Endothelial cell (in vitro differentiated cells): ENCODE measurements at places on chromosomes 11 and 22.

GRCh38 chr22:19612866-19613572, 88.8 kb upstream of the CLDN5 start:
- no peak for DNase-seq

GRCh38 chr11:15493921-15494620, 379.3 kb downstream of the INSC start:
- DNase-seq: no peak

DNA sequence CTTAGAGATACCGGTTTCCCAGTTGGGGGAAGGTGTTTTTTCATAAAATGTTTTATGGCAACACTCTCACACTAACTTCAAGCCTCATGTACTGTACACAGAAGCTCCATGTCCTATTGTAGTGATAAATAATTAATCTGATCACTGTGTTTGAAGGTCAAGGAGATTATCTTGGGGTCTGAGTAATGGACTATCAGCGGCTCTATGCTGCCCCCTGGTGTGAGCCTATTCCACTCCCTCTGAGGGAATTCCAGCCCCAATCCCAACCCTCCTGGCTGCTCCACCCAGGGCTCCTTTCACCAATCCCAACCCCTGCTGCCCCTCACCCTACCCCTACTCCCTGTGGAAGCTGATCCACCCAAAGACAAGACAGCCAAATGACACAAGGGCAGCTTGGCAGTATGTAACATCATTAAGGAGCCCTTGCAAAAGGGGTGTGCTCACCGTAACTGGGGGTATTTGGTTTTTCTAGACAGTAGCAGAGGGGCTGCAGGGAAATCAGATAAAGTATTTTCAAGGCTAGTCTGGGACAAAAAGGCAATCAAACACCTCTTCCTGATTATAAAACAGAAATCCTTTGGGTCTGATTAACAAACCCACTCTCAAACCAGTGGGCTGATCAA, 22.3 kb downstream of the HPS4 start:
- peak; percentile 77 for DNase-seq

GRCh38 chr11:27505781-27506180, 788 bp downstream of the LIN7C start:
- no peak for DNase-seq

DNA sequence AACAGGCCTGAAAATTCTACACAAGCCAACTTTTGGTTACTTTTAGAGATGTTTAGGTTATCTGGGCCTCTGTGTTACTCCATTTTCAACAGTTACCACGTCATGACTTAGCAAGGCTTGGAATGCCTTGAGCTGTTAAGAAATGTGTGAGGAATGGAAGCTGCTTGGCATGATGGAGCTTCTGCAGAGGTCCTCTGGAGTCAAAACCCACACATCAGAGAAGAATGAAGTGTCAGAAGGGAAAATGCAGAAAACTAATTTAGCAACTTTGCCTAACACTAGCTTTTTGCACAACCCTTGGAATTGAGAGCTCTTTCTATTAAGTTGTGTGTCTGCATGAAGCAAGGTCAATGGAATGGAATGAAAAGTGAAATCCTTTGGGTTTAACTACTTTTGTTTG, 27.4 kb downstream of the FAT3 start:
- no peak for DNase-seq

DNA sequence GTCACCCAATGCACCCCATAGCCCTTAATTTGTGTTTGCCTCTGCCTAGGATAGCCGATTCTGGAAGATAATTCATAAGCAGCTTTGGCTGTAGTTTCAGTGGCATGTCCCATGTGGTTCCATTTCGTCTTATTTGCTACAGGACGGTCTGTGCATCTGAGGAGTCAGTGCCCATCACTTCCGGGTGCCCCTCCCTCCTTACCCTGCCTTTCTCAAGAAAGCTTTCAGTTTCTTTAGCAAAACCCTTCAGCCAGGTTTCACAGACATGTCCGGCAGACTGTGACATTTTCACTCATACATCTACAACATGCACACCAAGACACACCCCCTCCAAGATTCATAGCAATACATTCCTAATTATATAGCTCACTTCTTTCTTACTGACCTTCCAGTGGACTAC, 14.3 kb downstream of the TP53AIP1 start:
- no peak for DNase-seq

- DNase-seq: no peak
Observed at GRCh38 chr11:28537822-28538221, 429.6 kb downstream of the METTL15 start.

GRCh38 chr11:120044011-120044675, 93.8 kb downstream of the TRIM29 start:
- no peak for DNase-seq

- DNase-seq: no peak
Observed at GRCh38 chr11:47393163-47394049, 15.0 kb upstream of the SLC39A13 start.

DNA sequence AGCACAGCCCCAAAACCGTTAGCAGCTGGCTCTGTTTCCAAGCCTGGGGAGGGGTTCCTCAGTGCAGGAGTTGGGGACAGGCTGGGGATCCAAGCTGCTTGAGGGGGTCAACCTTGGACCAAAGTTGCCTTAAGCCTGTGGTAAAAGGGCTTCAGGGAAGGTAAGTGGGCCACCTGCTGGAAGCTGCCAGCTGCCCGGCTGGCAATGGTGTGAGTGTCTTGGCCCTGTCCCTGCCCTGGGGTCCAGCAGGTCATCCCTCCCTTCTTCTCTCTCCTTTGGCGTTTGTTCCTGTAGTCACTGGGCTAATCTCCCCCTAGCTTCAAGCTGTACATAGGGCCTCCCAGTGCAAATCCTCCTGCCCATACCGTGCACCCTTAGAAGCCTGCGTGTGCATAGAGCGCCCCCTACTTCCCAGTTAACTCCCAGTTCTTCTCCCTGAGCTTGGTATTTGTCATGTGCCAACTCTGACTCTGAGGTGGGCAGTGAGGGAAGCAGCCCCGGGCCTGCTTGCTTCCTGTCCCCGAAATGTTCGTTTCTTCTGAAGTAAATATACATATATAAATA, 4.4 kb downstream of the TMEM258 start:
- DNase-seq: peak; percentile 53

GRCh38 chr22:47161631-47162030, 399.2 kb downstream of the TBC1D22A start:
- DNase-seq: no peak

DNA sequence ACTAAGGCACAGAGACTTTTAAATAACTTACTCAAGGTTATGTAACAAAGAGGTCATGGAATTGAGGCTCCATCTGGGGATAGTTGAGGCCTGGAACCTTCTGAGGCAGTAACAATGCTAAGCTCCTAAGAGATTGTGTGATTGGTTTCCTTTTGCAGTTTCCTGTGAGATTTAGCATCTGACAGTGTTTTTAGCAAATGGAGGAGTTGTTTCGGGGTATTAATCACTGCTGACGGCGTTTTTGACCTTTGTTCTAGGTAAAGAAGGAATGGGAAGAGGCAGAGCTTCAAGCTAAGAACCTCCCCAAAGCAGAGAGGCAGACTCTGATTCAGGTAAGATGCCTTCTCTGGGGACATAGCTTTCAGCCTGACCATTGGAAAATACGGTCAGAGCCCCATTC, 32.1 kb upstream of the ST14 start:
- no peak for DNase-seq

DNA sequence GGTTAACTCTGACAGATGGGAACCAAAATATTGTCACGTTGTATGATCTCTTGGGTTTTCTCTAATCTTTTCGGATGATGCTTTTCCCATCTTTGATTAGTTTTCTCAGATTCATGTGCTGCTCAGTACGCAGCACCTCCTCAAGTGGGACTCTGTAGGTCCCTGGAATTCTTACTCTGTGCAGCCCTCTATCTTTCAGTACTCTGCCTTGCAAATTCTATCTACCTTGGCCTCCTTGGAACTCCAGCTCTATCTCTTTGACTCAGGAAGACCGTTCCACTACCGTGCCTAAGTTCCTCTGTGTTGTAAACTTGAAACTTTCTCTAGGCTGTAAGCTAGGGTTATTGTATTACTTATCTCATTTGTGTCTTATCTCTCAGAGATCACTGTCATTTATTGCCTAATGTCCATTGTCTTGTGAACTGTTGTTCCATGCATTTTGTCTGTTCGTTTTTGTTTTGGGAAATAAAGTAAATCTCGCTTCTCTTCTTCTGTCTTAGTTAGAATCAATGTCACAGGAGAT, 20.1 kb upstream of the CHORDC1 start:
- DNase-seq: no peak

- no peak for DNase-seq
Observed at GRCh38 chr22:17228725-17229126, 9.5 kb upstream of the ADA2 start.

DNA sequence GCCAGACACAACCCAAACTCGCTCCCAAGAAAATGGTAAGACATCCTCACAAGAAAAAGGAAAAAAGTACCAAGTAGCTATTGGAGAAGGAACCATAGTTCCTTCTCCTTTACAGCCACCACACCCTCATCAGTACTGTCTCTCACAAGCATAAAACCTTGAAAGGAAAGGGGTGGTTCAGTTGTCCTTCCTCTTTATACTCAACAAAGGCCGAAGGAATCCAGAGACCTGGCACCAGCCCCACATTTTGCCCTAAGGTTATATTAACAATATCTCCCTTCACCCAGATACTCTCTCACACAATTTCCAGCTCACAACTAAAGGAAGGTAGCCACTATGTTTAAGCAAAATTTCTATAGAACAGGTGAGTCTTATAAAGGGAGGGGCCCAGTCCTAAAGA, 8.5 kb downstream of the FHIP1B start:
- DNase-seq: no peak

DNA sequence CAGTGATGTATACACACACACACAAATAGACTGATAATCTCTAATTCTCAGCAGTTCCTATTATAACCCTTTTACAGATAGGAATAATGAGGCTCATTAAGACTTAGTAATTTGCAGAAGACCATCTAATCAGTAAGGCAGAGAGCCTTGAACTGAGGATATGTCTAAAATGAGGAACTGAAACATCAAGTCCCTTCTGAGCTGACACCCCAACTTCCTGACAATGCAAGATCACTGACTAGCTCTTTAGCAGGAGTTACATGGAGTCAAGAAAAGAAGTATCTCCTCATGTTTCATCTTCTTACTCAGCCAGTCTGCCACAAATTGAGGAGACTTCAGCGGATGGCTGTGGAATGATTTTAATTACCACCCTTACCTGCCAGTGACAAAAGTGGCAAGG, 193.0 kb downstream of the MSANTD4 start:
- DNase-seq: no peak

- no peak for DNase-seq
Observed at GRCh38 chr11:74685338-74685737, 45.9 kb downstream of the CHRDL2 start.

DNA sequence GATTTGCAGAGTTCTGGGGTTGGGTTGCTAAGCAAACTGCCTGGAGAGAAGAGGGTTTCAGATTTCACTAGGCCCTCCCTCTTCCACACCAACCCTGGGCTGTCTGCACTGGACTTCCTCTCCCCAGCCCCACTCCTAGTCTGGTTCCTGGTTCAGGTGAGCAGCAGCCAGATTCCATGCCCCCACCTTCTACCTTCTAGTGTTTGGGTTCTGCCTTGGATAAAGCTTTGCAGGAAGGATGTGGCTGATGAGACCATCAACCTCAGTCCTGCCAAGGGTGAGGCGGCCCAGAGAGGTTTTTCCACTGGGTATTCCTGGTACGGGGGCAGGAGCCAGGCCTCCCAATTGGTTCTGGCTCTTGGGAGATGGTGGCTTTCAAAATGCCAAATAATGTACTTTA, 68.3 kb downstream of the BCR start:
- DNase-seq: no peak

DNA sequence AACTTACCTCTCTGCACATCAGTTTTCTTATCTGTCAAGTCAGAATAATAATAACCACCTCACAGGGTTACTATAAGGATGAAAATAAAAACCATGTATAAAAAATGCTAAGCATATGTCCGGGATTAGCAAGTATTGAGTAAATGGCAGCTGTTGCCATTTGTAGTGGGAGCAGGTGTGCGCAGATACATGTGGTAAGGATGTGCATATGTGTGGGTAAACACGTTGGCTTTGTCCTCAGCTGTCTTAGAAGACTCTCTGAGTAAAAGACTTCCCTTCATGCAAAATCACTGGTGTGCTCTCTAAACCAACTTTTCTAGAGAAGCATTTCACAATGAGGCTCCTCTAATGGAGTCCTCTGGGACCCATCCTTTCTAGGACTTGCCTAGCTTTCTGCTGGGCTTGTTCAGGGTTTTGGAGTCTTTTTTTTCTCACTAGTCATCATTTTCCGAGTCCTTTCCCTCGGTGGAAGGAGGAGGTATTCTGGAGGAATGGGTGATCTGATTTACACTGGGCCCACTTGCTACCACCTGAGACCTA, 62.4 kb downstream of the NELL1 start:
- DNase-seq: no peak

DNA sequence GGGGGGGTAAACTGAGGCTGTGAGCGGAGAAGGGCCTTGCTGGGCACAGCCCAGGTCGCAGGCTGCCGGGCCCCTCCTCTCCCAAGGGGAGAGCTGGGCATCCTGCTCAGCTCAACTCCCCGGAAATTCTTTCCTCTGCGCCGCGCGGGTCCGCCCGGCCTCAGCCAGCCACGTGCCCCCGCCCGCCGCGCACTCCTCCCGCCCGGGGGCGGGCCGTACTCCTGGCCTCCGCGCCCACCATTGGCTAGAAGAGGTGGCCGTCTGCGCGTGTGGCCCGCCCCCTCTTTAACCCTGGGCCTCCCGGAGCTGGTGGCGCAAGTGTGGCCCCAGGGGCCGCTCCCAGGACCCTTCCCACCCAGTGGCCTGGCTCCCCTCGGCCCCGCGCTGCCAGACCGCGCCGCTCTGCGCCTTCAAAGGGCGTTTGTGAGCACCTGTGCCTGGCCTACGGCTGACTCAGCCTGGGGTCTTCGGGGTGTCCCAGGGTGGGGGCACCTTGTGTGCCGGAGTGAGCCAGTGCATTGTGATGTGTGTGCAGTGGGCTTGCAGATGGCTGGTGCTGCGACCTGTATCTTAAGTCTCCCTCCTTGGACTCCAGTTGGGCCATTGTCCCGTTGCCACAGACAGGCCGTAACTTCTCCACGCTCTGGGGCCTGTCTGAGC, 2.0 kb downstream of the MRGPRF start:
- DNase-seq: peak; percentile 50
